ENCODE measurements at places on chromosomes 6 and 20. TPM values are rescaled to one million over a fixed set of nuclear protein-coding genes. Genes with fewer than 3 reads are reported as not detected.

The RALY gene
- 143 TPM for total RNA-seq

The FERMT1 gene
- total RNA-seq, result 1.9 TPM

The C6orf163 gene
- 11.5 TPM for total RNA-seq

The PRDM1 gene
- 9.5 TPM for total RNA-seq

The SCGN gene
- total RNA-seq, result 0.15 TPM

The TMEM170B gene
- 6.6 TPM for total RNA-seq

Measured in lung (tissue), 17 donors.